ENCODE measurements at places on chromosomes 11 and 22.

DNA sequence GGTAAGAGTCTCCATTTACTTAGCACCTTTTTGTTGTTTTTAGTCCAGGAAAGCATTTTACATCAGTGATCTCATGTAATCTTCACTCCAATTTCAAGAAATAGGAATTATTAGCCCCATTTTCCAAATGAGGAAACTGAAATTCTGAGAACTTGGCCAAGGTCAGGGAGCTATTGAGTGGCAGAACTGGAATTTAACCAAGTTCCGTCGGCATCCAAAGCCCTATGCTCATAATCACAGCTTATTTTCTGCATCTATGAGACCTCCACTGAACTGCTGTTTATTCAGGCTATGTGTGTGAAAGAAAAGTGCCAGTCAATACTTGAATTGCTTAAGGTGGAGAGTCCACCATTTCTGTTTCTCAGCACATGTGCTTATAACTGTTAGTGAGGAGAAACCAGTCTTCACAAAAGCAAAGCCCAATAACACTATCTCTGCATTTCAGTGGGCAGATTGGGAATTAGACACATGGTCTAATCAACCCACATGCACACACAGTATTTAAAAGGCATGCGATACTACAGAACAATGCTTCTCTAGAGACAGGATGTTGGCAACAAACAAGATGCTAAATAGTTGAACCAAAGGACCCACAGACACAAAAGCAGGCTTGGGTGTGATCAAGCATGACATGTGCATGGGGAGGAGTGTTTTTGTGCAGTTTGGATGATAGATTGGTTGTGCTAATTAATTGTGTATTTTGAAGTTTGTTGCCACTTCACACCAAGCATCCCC is 780.6 kb downstream of the OPCML start:
- DNase-seq = no peak

- DNase-seq = no peak
Measured at GRCh38 chr11:17599460-17599925, 52.4 kb downstream of the OTOG start.

DNA sequence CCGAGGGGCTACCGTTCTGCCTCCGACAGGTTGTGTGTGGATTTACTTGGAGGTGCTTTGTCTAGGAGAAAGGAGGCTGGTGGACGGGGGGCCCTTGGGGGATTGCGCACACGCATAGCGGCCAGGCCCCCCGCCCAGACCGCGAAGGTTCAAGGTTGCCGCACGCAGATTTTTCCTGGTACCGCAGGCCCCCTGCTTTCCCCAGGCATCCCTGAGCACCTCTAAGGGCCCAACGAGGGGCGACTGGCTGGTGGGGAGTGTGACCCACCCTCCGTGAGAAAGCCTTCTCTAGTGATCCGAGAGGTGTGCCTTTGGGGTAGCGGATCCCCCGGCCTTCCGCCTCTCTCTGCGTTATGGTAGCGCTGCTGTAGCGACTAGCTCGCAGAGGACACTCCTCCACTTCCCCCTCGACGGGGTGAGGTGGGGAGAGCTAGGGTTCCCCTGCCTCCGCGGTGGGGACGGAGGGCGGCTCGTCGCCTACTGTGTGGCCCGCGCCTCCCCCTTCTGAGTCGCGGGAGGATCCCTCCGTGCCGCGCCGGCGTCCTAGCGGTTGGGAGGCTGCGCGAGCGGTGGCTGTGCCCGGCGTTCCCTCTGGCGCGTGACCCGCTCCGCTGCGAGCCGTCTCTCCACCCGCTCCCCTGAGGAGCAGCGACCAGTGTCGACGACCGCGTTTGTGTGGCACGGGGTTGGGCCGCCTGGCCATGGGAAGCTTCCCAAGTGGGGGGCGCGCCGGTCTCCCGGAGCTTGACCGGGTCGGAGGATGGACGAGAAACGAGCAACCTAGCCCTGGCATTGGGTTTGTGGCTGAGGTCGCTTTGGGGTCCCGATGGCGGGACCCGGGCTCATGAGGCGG is 3900.0 kb upstream of the OR11H1 start:
- no peak for DNase-seq

DNA sequence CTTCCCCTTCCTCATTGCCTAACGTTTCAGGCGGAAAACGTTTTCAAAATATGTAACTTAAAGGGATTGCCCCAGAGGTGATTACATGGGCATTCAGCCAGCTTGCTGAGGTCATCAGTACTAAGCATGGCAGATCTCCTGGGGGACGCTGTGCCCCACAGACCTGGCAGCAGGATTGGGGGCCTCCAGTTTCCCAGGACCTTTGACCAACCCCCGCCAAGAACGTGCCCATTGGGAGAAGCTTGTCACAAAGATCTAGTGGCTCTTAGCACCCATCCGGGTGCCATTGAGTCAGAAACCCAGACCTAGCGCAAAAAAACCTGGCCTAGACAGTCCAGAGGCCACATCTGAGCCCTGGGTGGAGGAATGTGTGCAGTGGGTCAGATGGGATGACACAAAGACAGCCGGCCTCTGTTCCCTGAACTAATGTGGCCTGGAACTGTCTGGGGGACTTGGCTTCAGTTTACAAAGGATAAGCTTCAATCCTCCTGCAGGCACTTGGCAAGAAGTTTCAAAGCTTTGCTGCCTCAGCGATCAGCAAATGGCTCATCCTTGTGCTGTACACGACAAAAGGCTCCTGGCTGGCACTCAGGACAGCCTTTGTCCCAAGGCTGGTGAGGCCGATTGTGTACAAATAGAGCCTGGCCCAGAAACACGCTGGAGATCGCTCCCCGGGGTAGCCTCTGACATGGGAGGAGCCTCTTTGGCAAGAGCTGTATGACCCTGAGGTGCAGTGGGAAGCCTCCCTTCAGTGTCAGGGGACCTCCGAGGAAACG is 9.5 kb downstream of the C1QTNF6 start:
- DNase-seq = no peak

DNA sequence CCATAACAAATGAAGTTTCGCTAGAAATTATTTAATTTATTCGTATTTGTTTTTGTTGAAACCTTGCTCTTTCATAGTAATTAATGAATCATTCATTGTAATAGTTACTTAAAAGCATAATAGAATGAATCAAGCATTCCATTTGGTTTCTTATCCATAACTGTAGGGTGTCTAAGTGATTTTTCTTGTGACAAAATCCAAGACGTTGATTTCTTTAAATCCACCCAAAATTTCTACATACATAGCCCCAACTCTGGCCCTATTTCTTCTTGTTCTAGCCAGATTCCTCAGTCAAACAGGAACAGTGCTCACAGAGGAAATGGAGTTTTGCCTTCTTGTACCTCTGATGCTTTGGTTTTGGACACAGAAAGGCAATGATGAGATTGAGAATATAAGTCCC is 25.5 kb downstream of the UBASH3B start:
- no peak for DNase-seq

DNA sequence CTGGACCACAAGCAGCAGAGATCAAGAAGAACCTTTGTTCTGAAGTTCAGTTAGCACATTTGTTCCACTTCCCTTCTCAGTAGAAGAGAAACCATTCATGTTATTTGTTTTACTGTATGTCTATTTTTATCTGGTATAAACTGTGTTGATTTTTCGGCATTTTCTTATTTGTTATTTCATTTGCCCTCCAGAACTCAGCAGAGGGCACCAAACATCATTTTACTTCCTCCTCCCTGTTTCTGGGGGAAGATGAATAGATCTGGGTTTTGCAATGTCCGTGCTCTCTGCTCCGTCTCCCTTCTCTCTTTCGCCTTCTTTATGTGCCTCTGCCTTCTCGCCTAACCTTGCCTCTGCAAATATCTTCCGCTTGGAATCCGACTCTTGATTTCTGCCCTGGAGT is 366.9 kb downstream of the NTM start:
- no peak for DNase-seq

DNA sequence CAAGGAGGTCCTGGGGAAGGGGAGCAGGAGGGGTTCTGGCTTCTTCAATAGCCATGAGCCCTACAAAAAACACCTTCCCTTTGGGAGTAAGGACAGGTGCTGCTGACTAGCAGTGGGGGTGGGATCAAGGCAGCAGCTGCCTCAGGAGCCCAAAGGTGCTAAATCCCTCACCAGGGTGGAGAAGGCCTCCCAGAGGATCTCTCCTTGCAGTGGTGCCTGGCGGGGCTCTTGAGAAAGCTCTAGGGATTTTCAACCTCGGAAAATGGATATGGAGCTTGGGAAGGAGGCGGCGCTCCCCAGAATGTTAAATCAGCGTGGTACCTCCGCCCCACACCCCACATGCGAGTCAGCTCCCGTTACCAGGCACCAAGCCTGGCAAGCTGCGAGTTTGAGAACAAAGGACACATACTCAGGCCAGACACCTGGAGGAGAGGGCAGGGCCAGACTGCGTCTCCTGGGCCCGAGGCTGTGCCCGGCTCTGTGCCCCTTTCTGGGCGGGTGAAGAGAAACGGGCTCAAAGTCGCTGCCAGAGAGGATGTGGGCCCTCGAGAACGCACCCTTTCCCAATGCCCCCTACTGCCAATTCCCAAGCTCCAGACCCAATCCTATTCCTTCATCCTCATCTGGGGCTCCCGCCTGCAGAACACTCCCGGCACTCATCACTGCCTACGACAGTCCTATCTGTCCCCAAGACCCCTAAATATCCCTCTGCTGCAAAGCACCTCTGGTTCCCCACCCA is 139.0 kb downstream of the BRD1 start:
- no peak for DNase-seq

DNA sequence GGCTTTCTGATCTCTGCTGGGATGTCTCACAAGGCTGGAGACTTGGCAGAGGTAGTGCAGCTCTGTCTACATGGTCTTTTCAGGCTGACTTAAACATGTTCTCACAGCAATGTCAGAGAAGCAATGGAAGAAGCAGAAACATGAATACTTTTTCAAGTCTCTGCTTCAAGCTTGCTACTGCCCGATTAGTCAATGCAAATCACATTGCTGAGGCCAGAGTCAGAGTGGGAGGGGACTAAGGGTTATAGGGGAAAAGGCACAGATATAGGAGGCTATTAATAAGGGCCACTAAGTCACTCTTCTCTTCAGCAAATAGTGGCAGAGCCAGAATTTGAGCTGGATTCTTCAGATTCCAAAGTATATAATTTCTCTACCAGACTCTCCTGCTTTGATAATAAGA is 390.5 kb downstream of the TMEM135 start:
- no peak for DNase-seq

DNA sequence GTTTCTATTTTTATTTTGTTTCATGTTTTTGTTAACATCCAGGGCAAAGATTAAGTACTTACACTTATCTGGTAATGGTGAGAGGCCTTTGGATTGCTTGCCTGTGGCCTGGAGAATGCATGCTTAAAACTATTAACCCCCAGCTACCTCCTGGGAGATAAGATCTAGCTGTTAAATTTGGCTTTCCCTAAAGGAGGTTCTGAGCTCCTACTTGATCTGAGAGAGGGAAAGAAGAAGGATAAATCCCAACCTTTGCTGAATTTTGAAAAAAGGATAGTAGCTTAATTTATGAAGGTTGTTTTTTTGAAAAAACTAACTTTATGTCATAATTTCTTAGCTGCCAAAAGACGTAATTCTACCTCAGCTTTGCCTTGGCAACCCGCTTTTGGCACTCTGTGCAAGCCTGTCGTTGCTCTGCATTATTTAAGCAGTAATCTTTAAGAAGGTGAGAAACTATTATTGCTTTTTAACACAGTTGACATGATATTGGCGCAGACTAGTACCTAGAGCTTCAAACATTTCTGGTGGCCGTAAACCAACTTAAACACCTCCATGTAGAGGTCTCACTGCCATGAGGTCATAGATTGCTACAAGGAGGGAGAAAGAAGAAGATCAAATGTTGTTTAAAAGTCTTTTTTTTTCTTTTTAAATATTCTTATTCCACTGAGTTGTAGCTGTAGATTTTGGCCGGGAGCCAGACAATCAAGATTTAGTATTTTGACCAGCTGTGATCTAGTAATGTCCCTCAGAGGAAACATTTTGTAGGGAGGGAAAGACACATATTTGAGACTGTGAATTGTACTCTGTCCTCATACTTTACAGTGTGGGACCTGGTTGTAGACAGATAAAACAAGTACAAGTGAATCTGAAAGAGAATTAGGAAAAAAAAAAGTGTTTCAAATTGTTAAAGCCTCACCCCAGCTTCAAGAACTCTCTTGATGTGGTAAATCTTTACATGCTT is 74.4 kb downstream of the WNT11 start:
- DNase-seq = no peak

GRCh38 chr11:62713343-62713742 is 5.9 kb downstream of the GNG3 start:
- no peak for DNase-seq

DNA sequence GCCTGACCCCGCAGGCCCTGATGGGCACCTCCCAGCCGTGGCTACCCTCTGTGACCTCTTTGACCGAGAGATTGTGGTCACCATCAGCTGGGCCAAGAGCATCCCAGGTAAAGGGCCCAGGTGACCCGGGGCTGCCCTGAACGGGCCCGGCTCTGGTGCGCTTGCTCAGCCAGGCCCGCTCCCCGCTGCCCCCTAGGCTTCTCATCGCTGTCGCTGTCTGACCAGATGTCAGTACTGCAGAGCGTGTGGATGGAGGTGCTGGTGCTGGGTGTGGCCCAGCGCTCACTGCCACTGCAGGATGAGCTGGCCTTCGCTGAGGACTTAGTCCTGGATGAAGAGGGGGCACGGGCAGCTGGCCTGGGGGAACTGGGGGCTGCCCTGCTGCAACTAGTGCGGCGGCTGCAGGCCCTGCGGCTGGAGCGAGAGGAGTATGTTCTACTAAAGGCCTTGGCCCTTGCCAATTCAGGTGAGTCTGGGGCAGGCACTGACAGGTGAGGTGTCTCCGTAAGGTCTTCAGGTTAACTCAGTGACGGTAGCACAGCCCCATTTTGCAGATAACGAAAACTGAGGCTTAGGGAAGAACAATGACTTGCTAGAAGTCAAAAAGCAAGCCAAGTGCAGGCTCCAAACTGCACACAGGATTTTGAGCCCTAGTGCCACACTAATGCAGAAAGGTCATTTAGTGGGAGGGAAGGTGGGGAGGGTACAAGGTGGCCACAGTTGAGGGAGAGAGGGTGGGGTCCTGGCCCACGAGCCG is 2.4 kb downstream of the TRMT112 start:
- no peak for DNase-seq

DNA sequence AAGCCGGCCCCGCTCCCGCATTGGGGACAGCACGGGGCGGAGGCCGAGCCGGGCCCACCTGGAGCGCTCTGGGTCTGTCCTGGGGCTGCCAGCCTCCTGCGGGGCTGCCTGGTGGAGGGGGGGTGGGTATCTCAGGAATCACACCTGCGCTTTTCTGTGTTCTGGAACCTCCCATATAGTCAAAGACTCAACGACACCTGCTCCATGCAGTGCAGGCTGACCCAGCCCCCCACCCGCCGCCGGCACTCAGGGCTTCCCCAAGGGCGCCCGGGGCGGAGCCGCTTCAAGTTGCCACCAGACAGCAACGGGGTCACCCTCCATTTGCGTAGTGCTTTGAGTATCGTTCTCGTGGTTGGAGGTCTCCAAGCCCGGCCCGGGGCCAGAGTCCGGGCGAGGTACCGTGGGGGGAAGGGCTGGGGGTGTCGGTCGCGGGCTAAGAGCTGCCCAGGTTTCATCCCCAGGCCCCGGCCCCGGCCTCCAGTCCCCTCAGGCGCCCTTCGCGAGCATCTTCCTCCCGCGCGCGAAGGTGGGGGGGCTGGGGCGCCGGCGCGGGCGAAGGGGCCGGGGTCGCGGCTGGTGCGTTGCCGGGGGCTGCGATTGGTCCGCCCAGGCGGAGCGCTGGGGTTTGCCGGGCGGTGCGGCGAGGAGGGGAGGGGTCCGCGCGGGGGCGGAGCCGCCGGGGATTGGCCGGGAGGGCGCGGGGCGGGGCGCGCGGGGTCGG is 6.6 kb downstream of the TSPAN4 start:
- DNase-seq = no peak

All from urothelium cell line (cell line).